CD4-positive, alpha-beta T cell (primary cell): ENCODE measurements at places on chromosomes 2 and 18.

- DNase-seq = no peak
Observed at GRCh38 chr2:137947728-137948336, 16.4 kb upstream of the HNMT start.

DNA sequence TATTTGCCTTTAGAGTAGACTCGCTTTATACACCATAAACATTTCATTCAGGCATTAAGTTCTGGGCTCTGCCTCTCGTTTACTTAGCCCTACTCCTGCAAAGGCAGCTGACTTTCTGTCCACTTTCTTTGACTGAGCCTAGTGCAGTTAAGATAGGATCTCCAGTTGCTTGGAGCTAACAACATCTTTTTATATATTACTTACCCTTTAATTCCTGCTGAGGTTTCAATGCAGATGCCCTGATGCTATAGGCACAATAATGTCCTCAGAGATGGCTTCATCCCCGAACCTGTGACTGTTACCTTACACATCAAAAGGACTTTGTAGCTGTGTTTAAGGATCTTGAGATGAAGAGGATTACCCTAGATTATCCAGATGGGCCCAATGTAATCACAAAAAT lies 505.8 kb upstream of the TNP1 start:
- DNase-seq = no peak

GRCh38 chr18:44343570-44343969 lies 337.1 kb upstream of the SETBP1 start:
- DNase-seq = no peak

DNA sequence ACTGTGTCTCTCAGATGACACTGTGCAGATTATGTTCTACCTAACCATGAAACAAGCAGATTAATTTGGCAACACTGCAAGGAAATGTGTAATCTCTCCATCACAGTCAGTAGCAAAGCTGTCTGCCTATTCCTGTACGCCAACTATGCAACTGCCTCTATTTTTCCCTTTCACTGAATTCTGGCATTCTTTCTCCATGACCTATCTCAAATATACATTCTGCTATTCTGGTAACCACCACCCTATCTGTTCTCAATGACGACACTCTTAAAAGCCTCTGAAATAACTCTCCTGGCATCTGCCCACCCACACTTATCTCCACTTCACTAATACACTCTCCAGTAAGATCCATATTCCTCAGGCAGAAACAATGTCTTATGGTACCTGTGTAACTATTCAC lies 78.7 kb downstream of the ABCA12 start:
- DNase-seq = no peak

GRCh38 chr2:163132850-163133249 lies 294.3 kb upstream of the KCNH7 start:
- no peak for DNase-seq

- no peak for DNase-seq
Observed at GRCh38 chr2:110995911-110996310, 124.8 kb upstream of the BCL2L11 start.

DNA sequence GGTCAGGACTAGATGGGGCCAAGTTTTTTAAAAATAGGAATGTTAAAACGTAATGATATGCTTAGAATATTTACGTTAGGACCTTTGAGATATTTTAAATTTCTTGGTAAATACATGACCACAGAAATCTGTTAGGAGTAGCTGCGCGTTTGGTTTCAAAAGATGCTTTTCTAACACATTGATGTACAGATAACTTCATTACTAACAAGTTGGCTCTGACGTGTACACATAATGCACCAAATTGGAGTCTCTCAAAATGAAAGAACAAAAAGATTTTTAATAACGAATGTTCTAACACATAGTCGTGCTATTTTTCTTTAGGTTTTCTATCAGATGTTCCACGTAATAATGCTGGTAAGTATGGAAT lies 608 bp downstream of the PHOSPHO2 start:
- DNase-seq = no peak

GRCh38 chr2:232689152-232689910 lies 7.8 kb upstream of the GIGYF2 start:
- no peak for DNase-seq

GRCh38 chr18:67514465-67514864 lies 2.1 kb downstream of the DSEL start:
- no peak for DNase-seq

DNA sequence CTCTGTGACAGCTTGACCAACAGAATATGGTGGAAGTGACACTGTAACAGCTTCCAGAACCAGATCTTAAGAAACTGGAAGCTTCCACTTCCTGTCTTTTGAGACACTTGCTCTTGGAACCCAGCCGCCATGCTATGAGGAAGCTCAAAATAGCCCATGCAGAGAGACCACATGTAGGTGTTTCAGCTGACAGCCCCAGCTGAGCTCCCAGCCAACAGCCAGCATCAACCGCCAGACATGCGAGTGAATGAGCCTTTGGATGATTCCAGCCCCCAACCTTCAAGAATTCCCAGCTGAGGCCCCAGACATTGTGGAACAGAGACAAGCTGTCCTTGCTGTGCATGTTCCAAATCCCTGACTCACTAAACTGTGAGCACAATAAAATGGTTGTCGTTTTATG lies 27.9 kb downstream of the ACVR1 start:
- no peak for DNase-seq

DNA sequence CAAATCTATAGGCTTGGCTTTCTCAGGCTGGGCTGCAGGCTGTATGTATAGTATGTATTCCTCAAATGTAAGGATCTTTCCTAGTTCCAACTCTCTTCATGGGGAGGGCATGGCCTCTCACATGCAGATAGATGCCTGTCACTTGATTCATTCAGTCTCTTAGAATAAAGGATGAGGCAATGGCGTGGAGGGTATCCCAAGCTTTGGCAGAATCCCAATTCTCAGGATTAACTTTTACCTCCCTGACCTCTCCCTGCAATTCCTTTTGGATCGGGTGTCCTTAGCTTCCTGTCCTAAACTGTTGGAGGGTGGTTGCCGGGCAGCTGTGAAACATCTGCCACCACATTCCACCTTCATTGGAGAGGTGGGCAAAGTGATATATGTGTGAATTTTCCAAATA lies 80.3 kb downstream of the INSIG2 start:
- DNase-seq = no peak

DNA sequence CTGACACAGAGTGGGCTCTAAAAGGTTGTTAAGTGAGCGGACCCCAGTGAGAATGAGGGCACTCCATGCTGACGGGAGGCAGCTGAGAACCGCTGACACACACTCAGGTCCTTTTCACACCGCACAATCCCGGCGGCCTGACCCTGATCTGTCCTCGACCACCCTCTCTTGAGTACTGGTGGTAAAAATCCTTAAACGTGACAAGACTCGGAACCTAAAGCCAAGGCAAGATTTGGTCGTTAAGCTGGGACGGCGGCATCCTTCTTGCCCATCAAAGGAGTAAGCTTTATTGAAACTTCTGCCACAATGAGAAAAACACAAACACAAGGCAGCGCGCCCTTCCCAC lies 569 bp downstream of the TMX3 start:
- no peak for DNase-seq

GRCh38 chr18:8805552-8805951 lies 100.2 kb downstream of the MTCL1 start:
- no peak for DNase-seq

DNA sequence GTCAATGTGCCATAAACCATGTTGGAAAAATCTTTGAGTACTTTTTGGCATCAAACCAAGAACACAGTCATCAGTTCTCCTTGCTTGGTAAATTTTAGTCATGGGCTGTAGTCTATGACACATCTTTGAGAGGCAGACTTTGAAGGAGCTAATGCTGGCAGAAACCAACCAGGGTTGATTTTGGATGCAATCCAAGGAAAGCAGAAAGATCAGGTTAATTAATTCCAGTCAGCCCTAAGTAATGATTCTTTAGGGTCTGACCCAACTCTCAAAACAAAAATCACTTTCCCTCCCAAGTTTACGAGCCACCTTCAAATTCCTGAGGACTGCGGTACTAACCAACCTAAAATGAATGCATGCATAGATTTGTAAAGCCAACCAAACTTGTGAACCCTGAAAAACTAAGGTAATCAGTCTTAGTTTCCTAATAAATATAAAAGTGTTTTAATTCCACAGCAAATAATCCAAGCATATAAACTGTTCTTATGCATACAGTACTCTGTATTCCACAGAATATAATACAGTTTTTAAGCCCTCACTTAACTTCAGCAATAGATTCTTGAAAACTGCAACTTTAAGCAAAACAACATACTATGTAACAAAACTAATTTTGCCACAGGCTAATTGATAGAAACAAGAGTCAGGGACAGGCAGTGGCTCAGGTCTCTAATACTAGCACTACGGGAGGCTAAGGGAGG lies 22.0 kb downstream of the AP1S3 start:
- no peak for DNase-seq

GRCh38 chr18:21741562-21742314 lies 1.1 kb downstream of the MIB1 start:
- peak; percentile 23 for DNase-seq

DNA sequence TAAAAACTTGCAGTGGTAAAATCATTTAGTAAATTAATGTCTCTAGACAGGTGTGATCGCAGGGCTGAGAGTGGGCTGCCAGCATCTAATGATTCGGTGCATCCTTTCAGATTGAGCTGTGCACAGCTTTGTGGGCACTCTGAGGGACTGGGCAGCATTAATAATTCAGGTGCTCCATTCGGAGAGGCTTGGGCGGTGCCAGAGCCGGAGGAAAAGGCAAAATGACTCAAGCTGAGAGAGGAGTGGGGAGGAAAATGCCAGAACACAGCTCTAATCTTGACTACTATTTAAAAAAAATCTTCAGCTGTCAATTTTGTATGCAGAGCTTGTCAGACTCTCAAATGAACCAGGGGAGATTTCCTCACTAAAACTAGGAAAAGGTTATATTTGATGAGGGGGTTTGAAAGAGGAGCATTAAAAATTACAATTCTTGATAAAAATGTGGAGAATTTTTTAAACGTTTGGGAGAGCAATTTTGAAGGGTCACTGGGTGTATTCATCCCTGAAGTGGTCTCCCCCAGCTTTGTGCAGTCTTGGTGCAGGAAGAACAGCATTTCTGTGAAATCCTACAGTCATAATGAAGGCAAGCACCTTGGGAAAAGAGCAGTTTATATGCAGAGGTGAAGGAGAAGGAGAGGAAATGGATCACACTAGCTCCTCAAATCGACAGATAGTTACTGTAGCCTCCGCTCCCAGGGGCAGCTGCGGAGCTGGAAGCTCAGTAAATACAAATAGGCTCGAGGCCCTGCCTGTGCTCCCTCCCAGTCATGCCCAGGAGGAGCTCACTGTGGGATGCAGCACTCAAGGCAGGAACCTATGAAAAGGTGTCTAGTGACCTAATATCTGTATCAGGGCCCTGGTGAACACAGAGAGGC lies 535.4 kb upstream of the RAB6C start:
- DNase-seq = no peak

- no peak for DNase-seq
Observed at GRCh38 chr2:181464966-181465365, 7.8 kb downstream of the ITGA4 start.

DNA sequence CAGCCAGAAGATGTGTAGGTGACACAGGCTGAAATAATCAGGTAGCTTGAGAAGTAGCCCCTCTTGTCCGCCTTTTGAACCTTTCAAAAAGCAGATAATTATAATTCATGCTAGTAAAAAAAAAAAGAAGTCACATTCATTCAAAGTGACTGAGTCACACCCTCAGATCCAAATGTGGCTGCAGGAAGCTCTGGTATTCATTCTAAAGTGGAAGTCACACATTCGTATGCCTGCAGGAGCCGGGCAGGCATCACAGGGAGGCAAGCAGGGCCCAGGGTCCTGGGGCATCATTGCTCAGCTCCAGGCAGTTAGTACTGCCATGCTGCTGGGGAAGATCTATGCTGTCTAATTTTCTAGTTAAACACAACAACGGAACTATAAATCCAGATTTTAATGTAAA lies 21.7 kb upstream of the RAB11FIP5 start:
- no peak for DNase-seq

DNA sequence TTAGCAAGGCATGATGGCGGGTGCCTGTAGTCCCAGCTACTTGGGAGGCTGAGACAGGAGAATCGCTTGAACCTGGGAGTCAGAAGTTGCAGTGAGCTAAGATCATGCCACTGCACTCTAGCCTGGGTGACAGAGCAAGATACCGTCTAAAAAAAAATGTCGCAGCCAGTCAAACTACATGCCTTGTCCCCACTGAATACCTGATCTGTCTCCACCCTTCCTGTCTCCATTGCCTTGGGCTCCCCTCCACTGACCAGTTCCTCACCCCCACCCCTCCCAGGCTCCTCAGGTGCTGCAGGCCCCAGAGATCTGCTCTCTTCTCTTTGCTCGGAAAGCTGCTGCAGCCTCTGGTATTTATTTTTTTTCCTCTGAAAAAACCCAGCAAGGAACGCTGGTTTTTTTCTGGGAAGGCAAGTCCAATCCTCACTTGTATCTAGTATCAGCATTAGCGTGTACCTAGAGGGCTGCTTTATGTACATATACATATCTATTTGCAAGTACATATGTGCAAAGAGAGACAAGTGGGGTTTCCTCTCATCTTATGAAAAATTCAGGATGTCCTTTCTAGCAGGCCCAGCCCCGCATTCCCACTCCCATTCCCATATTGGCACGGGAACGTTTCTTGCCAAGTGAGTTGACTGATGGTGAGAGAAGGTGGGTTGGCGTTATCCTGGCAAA lies 4.4 kb downstream of the PSD4 start:
- DNase-seq = no peak

DNA sequence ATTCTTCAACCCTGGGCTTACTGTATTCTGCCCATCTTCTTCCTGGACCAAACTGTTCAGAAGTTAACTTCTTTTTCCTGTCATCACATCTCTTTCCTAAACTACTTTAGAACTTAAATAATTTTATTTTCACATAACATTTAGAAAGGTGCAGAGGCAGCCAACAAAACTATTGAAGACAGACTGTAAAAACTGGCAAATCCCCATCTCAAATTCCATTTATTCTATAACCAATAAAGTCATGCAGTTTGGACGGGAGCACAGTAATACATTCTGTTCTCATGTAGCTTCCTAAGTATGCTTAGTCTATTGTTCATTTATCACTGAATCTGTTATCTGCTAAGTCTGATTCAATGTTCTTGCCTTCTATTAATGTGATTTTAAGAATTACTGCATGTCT lies 99.1 kb downstream of the SMAD2 start:
- DNase-seq = no peak

DNA sequence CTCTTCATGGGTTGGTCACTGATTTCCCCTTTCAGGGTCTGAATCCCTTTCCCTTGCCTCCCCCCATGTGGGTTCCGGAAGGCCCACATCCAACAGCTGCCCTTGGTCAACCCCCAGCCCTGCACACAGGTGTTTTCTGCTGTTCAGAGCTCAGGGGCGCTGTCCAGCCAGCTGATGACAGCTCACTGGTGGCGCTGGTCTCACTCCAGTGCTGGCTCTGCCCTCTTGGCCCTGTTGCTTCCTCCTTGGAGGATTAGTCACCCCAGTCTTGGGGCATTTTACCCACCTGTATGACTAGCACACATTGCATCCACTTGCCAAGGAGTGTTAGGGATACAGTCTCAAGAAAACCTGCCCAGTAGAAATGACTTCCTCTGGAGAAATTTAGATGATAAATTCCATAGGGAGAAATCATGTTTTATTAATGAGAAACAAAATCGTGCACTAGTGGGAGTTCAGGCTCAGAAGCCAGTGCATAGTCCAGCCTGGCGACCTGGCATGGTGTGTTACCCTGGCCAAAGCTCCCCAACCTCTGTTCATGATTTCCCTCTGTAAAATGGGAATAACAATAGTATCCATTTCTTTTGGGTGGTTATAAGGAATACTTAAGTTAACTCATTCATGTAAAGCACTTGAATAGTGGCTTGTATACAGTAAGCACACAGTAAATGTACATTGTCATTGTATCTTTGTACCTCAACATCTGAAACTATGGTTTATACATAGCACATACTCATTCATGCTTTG lies 21.6 kb downstream of the CRIM1 start:
- DNase-seq = no peak
